Activated T-helper 2 cell treated with anti-CD3 and anti-CD28 coated beads, Interferon-gamma antibody, Interleukin-2, Interleukin-4, amounts not matched to agents 10 μg/mL and 5 μg/mL and 100 μg/mL, durations not matched to agents 14 hours and 24 hours and 36 hours (primary cell): ENCODE measurements at places on chromosomes 7 and 10. TPM values are rescaled to one million over a fixed set of nuclear protein-coding genes. Genes with fewer than 3 reads are reported as not detected.

INMT gene
- total RNA-seq = not detected in 2 replicates

DNA sequence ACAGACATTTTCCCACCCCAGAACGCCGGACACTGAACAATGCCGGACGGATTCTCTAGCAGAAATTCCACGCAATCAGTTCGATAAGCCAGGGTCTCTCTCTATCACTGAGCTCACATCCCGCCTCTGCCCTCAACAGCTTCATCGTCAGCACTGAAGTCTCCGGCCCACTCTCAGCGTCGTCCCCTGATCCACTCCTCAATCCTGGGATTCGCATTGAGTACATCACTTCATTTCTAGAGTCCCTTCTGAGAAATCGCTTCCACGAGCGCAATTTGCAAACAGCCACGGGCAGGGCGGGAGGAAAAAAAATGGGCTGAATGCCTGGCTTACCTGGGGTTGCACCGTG, 365 bp downstream of the YME1L1 start:
- peaks cover 37% of the 10 kb centered on the region for H3K4me1 ChIP-seq
- H3K27me3 ChIP-seq = no peaks in the 10 kb centered on the region
- H3K36me3 ChIP-seq = peaks cover 68% of the 10 kb centered on the region
- no peak for DNase-seq
- H3K4me3 ChIP-seq = peak overlapping the region; percentile 99

DNA sequence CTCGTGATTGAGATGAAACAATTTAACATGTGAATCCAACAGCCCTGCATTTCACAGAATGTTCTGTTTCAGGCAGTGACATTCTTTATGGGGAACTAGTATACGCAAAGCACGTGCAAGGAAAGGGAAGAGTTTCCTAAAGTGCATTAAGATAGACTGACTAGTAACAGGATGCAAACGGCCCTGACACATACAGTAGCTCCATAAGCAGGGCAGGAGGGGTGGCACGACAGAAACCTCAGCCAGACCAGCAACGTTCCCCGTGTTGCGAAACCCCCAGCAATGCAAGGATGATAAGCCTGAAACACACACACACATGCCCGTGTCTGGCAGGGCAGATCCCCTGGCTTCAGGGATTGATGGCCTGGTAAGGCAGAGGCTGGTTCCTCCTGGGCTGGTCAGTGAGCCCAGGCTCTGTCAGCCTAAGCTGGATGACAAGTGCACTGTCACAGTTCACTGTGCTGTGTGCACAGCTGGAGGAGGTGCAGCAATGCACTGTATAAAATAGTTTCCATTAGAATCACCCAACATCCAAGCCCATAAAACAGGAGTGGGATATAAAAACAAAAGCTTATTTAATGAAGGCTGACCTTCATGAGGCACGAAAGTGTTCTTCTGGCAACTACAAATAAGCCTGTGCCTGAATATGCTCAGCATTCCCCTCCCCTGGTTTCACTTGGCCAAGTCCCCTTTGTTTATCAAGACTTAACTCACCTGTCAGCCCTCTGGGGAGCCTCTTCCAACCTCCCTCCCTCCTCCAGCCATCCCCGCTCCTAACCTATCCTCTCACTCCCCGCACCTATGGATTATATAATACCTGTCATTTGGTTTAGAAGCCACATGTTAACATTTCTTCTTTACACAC, 88.8 kb downstream of the GSAP start:
- peak overlapping the region; percentile 7 for H3K27ac ChIP-seq
- H3K36me3 ChIP-seq = no peaks in the 10 kb centered on the region
- peaks cover 43% of the 10 kb centered on the region for H3K4me1 ChIP-seq

SH3PXD2A gene
- total RNA-seq = 8.3 and 8.6 TPM in 2 replicates

DNA sequence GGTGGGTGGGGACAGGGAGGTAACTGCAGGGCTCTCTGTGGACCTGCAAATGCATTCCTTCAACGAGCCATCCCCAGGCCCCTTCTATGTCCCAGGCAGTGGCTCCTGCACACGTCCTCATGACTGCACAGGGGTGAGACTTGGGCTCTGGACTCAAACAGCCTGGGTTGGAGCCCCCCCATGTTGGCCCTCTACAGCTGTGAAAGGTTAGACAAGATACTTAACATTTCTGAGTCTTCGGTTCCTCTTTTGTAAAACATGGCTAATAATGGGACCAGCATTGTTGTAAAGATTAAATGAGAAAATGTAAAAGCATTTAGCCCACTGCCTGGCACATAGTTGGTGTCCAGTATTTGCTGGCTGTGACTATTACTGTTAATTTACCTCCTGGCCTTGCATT, 41.8 kb downstream of the CHST3 start:
- H3K4me1 ChIP-seq = no peaks in the 10 kb centered on the region
- no peaks in the 10 kb centered on the region for H3K36me3 ChIP-seq
- no peak for DNase-seq
- H3K27ac ChIP-seq = no peak overlapping the region
- no peaks in the 10 kb centered on the region for H3K27me3 ChIP-seq
- no peak overlapping the region for H3K4me3 ChIP-seq

FRAT1 gene
- total RNA-seq = 2.9 and 3.4 TPM in 2 replicates

DNA sequence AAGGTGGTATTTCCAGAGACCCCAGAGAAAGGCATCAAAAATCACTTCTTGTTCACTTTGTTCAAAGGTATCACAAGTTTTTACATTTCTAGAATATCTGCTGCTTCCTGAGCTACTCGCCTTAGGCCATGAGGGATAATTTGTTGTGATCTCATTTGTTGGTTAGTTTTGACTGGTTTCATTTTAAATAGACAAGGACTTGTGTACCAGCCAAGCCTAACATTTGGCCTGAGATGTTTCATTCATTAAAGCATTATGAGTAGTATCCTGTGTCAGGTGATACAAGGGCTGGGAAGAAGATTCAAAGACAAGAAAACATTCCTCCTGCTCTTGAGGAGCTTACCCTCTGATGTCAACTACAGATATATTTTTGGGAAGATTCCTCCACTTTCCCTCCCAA, 170.3 kb upstream of the FAM171A1 start:
- H3K4me3 ChIP-seq = no peak overlapping the region
- H3K36me3 ChIP-seq = no peaks in the 10 kb centered on the region
- no peak for DNase-seq
- no peak overlapping the region for H3K27ac ChIP-seq

KIF20B gene
- total RNA-seq = 59.2 and 64.1 TPM in 2 replicates

DNA sequence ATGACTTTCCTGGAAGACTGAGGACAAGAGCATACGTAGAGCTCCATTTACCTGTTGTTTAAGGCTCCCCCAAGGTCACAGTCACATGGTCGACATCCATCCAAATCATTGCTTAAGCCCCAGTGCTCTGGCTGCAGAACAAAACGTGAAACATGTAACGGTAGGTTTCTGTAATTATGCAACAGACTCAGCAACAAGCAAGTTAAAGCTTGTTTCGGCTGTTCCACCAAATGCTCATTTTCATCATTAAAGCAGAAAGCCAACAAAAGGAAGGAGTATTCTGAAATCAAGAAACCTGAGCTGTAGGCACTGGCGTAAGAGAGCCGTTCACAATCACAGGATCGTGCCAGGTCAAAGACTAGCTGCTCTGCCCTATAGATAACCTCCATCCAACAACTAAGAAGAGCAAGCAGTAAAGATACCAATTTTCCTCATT, 30.0 kb downstream of the LAMB1 start:
- no peak for DNase-seq
- H3K36me3 ChIP-seq = no peaks in the 10 kb centered on the region
- H3K4me1 ChIP-seq = no peaks in the 10 kb centered on the region
- no peak overlapping the region for H3K4me3 ChIP-seq
- no peak overlapping the region for H3K27ac ChIP-seq
